ENCODE measurements at places on chromosomes 1 and 21.
A peak's percentile ranks its signal among the peaks of the same experiment; 100 is the strongest.

GRCh38 chr1:198860371-198860770 lies 221.5 kb downstream of the PTPRC start:
- DNase-seq = no peak

DNA sequence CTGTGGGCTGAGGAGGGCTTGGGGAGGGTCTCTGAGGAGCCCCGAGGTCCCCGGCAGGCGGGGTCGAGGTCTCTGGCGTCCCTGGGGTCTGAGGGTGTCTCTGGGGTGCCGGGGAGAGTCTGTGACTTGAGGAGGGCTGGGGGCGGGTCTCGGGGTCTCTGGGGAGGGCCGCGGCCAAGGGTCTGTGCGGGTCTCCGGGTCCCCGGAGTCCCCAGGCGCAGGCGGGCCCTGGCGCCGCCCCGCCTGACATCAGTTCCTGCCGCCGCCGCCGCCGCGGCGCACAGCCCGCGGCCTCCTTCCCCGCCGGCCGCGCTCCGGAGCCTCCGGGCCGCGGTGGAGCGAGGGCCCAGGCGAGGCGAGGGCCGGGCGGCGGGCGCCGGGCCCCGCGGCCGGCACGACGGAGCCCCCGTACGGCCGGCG lies at the start of gene PLEKHM2:
TSS of gene PLEKHM2 (plus strand) at position 279 of the 420 bp plus-strand sequence. CDS start 239 bp downstream, outside the sequence.
- peak; percentile 80 for DNase-seq

- DNase-seq = no peak
Observed at GRCh38 chr1:32496127-32496526, 31.3 kb downstream of the ZBTB8B start.

DNA sequence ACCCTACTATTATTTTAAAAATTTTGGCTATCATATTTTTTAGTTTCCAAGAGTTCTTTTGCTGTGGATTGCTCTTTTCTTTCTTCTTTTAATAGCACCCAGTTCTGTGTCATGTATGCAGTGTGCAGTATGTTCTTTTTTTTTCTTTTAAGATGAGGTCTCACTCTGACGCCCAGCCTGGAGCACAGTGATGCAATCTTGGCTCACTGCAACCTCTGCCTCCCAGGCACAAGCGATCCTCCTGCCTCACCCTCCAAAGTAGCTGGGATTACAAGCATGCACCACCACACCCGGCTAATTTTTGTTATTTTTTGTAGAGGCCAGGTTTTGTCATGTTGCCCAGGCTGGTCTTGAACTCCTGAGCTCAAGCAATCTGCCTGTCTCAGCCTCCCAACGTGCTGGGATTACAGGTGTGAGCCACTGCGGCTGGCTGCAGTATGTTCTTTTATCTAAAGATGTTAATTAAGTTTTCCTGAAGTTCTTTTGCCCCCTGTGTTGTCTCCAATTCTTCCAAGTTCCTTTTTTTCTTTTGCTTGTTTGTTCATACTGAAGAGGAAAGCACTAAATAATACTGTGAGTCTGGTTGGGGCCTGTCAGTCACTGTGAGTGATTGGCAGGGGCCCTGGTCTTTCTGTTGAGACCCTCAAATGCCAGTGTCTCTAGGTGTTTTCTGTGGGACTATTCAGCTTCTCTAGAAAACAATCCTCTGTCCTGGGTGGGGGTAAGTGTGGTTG lies 17.5 kb upstream of the TTC22 start:
- no peak for DNase-seq

DNA sequence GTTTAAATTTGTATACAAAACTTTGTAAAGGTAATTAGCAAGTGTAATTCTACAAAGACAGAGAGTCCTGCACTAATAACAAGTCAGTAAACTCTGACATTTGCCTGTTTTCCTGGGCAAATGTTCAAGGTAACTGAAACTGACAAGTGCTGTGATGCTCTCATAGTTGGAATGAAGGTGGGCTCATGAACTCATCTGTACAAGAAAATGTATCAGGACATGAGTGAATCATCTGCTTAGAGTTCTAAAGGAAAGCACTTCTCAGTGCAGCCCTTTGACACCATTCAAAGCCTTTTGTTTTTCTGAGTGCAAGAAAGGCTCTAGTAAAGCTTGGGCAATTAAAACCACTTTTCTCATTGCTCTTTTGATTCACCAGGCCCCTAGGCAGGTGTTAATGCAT lies 91.5 kb downstream of the UROD start:
- no peak for DNase-seq

- no peak for DNase-seq
Observed at GRCh38 chr1:17128361-17128760, 9.1 kb upstream of the PADI2 start.

DNA sequence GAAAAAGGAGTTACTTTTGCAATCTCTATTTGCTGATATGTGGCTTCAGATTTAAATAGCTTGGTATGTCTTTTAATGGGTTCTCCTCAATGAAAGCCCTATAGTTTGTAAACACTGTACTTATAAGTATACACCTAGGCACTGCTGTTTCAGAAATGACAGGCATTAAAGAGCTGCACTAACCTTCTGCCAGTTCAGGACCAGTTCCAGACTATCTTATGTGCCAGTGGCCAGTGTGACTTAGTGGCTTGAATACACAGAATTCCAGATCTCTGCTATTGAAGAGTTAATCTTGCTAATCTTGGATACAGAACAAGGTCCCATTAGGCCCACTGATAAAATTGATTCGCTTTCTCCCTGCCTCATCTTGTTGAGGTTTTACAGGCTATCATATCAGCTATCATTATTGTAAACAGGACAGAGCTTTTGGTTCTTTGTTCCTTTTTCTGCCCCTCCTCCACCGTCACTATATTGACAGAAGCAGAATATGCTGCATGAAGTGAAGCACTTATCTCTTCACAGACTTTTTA lies 337.5 kb downstream of the LRRIQ3 start:
- DNase-seq = no peak

Data from CD8-positive, alpha-beta T cell (primary cell).